ENCODE measurements at places on chromosomes 6 and 20.

DNA sequence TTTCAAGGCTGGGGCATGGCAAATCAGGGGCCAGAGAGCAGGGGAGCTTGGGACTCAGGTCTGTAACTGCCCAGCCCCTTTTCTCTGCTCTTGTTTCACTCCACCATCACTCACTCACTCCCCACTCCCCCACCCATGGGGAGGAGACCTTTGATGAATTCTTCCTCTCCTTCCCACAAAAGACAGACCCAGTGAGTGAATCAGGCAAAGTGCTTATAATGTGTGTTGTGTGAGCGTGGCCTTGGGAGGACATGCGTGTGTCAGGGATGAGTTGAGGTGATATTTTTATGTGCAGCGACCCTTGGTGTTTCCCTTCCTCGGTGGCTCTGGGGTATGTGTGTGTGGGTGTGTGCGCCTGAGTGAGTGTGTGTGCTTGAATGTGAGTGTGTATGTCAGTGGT lies 1.0 kb upstream of the CUL9 start:
- DNase-seq: no peak

GRCh38 chr6:25534942-25535631 lies 116.9 kb upstream of the SCGN start:
- DNase-seq: no peak

- DNase-seq: no peak
Measured at GRCh38 chr6:137717074-137718073, 149.7 kb upstream of the TNFAIP3 start.

DNA sequence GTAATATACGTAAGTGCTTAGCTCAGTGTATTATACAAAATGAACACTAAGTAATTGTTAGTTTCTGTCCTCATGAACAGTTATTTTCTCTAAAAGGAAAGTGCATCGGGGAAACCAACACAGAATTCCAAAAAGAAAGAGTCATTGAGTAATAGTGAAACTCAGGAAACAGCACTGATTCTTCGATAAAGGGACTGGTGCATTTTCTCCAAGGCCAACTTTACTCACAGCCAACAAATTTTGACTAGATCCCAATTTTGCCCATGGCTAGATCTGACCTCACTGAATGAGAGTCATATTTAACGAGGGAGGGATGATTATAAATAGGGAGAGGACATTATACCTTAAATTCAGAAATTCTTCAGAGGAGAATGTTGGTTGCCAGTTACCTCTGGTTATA lies 390.9 kb upstream of the NRSN1 start:
- DNase-seq: no peak

- DNase-seq: no peak
Measured at GRCh38 chr6:164916087-164916486, 393.3 kb downstream of the C6orf118 start.
